ENCODE measurements at places on chromosomes 16 and 17.

DNA sequence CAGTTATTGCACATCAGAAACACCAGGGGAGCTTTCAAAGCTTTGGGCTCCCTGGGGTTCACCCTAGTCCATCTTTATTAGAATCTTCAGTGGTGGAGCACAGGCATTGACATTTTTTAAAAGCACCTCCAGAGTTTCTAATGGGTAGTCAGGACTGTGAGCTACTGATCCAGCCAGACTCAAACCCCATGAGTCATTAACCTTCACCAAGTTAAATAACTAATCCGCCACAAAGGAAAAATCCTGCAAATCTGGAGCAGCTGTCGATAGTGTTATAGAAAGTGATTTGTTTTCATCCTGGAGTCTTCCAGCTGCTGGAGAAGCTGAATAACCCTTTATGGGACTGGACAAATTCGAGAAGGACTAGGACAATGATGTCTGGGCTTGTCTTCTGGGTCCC is 93.2 kb upstream of the PIRT start:
- no peak for DNase-seq

- DNase-seq: no peak
Observed at GRCh38 chr16:23244122-23244521, 58.0 kb upstream of the SCNN1B start.

- no peak for DNase-seq
Observed at GRCh38 chr16:86961171-86961601, 356.0 kb downstream of the C16orf95 start.

DNA sequence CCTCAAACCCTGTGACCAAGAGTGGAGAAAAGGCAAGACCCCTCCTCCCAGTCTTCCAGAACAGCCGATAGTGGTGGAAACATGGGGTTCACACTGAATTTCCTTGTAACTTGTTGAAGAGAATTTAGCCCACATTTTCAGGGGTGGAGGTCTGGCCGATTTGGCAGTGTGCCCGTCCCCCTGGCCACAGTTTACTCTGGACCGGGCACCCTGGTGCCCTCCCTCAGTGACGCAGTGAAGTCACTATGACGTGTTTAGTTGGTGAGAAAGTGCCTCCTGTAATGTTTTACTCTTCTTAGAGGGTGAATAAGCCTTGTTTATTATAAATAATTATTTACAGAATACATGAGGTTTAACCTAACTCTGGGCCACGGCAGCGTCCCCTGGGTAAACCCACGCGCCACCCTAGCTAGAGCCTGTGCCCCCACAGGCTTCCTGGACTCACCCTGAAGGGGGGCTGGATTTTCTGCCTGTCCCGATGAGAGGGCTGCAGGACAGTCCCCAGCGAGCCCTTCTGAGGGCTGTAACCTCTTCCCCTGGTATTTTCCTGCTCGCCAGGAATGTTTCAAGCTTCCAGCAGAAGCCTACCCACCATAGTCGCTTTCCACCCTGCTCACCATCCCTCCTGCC is 316.9 kb downstream of the SEC14L1 start:
- DNase-seq: no peak

DNA sequence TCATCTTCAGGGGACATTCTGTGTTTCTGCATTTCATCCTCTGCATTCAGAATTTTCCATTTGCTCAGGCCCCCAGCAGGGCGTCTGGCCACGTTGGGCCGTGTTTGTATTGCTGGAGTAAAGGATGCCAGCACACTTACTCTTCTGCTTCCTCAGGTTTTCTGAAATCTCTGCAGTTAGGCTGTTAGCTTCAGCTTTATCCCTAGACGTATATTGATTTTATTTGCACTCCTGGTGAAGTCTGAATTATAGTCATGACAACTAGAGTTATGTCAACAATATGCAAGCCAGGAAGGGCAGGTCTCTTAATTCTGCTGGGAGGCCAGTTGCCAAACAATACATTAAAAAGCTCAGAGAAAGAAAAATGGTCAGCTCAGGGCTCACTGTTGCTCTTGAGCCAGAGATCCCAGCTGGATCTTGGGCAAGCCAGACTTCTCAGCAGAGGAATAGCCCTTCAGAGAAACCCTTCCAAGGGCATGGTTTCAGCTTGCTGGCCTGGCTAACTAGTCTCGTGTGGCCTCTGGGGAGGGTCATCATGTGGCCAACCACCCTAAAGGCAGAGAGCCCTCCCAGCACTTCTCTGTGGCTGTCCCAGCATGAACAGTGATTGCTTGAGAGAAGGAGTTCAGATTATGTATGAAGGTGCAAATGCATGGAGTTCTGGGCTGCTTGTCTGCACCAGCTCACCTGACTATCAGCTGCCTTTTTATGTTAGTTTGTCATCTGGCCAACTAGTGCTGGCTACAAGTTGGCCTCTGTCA is 110.2 kb upstream of the CACNG5 start:
- DNase-seq: no peak

DNA sequence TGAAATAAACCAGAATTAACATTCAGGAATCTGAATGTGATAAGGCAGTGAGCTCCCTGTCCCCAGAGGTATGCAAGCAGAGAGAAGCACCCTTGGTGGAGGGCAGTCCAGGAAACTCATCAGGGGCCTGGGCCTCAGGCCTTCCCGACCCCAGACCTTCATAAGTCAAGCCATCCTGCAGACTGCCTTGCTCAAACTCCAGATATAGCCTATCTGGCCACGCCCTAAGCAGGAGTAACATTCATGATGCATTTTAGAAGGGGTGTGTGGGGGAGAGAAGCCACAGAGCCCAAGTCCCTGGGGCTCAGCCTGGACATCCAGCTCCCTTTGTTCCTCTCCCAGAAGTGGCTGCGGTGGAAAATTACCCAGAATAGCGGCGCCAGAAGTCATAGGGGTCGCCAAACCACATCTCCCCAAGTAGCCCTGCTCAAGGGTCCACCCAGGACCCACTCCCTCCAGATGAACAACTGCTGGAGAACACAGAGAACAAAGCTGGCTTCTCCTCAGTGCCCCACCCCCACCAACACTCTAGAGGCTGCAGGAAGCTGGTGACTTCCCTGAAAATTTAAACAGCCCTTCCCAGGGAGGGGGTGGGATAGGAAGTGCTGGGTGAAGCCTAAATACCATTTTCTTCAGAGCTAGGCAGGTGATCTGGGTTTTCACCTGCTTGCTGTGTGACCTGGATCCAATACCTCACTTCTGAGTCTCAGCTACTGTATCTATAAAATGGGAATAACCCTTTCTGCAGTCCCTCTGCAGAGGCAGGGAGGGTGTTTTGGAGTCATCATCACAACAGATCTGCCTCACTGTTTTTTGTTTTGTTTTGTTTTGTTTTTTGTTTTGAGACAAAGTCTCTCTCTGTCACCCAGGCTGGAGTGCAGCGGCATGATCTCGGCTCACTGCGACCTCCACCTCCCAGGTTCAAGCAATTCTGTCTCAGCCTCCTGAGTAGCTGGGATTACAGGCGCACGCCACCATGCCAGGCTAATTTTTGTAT is 1.5 kb upstream of the SREBF1 start:
- DNase-seq: peak; percentile 55

DNA sequence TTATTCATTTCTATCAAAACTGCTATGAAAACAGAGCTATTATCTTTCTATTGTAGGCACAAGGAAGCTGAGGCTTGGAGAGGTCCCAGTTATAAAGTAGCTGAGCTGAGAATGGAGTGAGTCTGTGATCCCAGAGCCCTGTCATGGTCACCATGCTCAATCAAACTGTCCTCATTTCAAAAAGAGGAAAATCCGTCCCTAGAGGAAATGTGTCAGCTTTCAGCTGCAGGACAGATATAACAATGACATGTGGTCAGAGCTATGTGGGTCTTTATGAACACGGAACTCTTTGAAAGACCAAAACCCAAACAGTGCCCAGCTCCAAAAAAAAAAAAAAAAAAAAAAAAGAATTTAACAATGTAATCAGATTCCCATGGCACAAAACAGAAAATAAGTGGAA is 266.1 kb downstream of the XYLT1 start:
- DNase-seq: no peak

DNA sequence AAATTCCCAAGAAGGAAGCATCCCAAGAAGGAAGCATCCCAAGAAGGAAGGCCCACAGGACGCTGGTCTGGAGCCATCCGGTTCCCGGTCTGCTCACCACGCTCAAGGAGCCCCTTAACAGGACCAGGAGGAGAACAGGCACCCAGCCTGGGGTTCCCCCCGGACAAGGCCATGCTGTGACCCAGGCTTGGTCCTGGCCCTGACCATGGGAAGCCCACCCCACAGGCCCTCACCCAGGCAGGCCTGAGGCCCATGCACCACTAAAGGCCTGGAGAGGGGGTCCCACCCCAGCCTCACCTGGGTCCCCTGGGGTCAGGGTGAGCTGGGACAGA is 340 bp upstream of the ENPP7 start:
- no peak for DNase-seq

DNA sequence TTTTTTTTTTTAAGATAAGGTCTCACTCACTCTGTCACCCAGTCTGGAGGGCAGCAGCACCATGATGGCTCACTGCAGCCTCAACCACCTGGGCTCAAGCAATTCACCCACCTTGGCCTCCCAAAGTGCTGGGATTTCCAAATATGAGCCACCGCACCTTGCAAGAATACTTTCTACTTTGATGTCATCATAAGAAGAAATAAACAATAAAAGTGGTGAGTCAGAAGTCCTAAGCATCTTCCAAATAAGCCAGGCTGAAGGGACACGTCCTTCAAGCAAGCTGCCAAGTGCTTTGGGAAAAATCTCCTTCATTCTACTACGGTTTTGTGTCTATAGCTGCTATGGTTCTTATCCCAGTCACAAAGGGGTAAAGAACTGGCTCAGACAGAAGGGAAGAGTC is 20.3 kb downstream of the HASPIN start:
- DNase-seq: no peak

- DNase-seq: peak; percentile 65
Observed at GRCh38 chr17:17351901-17352781, 49.0 kb downstream of the NT5M start.

GRCh38 chr17:76005263-76006149 is 4.9 kb downstream of the CDK3 start:
- DNase-seq: peak; percentile 89

- peak; percentile 42 for DNase-seq
Observed at GRCh38 chr17:82332669-82333278, 792 bp downstream of the SECTM1 start.

- no peak for DNase-seq
Observed at GRCh38 chr16:2317231-2318020, 23.1 kb downstream of the ABCA3 start.

GRCh38 chr16:3861808-3862451 is 18.6 kb downstream of the CREBBP start:
- no peak for DNase-seq

DNA sequence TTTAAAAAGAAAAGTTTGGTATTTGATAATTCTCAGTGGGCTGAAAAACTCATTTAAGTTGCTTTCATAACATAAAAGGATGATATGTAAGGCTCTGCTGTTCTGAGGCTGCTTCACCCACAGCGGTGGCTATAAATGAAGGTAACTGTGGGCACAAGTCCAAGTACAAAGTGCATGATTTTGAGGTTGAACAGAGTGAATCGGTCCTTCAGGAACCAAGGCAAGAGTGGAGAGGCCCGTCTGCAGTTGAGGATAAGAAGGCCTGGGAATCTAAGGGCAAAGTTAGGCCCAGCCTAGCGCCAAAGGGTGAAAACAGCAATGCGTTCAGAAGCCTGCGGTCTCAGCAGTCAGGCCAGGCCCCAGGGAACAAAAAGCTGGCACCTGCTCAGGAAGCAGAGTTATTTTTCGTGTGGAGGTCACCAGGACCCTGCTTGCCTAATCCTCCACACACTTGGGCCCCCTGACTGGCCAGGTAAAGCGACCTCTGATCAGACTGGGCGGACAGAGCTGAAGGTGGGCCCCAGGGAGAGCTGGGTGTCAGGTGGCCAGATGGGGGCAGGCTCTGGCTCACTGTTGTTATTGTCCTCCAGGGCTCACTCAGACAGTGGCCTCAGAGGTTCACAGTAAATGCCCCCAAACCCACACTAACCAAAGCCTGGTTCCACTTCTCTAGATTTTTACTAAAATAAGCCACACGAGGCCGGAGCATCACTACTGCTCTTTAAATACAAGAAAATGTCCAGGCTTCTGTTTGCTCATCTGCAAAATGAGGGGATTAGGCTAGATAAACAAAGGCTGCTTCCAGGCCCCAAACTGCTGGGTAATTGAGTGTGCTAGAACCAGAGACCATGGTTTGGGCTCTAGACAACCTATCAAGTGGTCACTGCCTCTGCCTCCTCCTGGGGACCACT is 46.5 kb downstream of the TEX2 start:
- DNase-seq: peak; percentile 38

DNA sequence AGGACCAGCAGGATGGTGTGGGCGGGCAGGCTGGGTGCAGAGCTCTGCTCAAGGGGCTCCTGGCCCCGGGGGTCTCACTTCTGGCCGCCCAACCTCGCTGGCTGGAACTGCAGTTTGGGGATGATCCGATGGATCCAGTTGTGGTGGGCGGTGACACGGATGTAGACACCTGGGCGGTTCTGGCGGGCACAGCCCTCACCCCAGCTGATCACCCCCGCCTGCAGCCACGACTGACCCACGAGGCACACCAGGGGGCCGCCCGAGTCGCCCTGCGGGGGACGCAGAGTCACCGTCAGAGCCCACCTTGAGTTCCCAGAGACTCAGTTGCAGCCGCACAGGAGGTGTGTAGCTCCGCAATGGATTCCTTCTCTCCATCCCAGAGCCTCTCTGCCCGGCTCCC is 7.5 kb downstream of the PRSS27 start:
- no peak for DNase-seq

DNA sequence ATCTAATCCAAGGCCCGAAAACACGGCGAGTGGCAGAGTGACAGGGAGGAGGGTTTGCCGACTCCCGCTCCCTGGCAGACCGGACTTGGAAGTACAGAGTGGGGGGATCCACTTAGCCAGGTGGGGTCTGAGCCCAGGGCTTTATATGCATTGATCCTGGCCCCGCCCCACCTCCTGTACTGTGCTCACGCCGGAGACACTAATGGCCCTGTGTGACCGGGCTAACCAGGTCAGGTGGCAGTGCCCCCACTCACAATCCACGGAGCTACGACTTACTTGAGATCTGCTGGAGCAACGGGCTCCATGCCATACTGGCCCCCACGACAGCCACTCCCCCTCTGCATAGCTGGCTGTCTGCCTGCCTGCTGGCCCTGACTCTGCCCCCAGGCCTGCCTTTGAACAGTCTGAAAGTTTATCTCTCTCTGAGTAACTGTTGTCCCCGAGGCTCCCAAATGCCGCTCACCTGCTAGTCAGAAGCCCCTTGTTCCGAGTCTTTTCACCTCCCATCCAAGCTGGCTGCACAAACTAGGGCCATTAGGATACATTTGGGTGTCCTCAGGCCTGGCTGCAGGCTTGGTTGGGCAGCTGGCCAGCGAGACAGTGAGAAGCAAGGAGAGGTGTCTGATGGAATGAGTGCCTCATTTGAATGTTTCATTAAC is 28.0 kb downstream of the CACNA1G start:
- DNase-seq: peak; percentile 72

All from ovary (tissue), 10 donors.